ENCODE measurements at places on chromosomes 11 and 22.
A peak's percentile ranks its signal among the peaks of the same experiment; 100 is the strongest.

DNA sequence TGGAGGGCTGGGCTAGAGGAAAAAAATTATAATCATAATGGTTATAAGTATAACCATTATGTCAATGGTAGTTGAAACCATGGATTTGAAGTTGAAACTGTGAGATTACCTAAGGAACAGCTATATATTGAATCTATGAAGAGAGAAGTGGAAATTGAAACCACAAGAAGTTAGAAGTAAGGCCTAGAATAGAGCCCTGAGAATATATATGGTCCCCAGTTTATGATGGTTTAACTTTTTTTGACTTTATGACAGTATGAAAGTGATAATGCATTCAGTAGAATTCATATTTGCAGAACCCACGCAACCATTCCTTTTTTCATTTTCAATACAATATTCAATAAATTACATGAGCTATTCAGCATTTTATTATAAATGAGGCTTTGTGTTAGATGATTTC, 15.0 kb downstream of the AASDHPPT start:
- no peak for DNase-seq

- peak; percentile 25 for DNase-seq
Measured at GRCh38 chr22:37896181-37896592, 9.9 kb upstream of the MICALL1 start.

GRCh38 chr11:27084518-27084917, 43.9 kb downstream of the BBOX1 start:
- no peak for DNase-seq

GRCh38 chr11:120718171-120718570, 206.6 kb downstream of the GRIK4 start:
- DNase-seq = no peak

GRCh38 chr11:86138958-86139357, 70.1 kb upstream of the PICALM start:
- peak; percentile 26 for DNase-seq

GRCh38 chr11:129090056-129090455, 102.1 kb downstream of the ARHGAP32 start:
- no peak for DNase-seq

GRCh38 chr11:41237382-41237781, 222.1 kb downstream of the LRRC4C start:
- DNase-seq = no peak

- DNase-seq = no peak
Measured at GRCh38 chr11:125902277-125902926, 604 bp downstream of the PUS3 start.

GRCh38 chr11:123564221-123564620, 90.2 kb downstream of the SCN3B start:
- DNase-seq = no peak

GRCh38 chr11:126879516-126879915, 121.1 kb downstream of the KIRREL3 start:
- DNase-seq = no peak

DNA sequence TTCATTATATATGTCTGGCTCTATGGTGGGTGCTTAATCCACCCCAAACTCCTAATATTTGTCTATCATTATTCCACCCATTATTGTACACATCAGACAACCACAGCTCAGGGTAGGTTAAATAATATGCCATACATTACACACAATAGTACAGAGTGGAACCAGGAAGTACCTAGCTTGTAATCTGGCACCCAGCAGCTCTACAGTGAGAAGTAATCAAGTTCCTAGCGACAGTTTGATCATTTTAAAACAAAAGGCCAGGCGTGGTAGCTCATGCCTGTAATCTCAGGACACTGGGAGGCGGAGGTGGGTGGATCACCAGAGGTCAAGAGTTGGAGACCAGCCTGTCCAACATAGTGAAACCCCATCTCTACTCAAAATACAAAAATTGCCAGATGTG, 141.0 kb downstream of the LARGE1 start:
- DNase-seq = no peak

DNA sequence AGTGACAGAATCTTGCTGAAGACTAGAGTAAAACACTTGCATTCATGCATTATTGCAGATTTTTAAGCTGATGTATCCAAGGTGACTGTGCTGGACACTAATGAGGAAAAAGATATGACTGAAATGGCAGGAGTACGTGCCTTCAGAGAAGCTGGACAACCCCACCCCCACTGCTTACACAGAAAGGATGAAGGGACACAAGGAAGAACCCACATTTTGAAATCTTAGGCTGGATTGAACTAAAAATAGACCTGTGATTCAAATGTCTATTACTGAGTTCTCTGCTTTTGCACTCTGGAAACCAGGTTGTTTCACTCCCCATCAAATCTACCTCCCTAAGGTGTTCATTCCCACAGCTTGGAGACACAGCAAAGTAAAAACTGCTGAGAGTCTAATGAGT, 117.1 kb downstream of the KCNC1 start:
- DNase-seq = no peak

DNA sequence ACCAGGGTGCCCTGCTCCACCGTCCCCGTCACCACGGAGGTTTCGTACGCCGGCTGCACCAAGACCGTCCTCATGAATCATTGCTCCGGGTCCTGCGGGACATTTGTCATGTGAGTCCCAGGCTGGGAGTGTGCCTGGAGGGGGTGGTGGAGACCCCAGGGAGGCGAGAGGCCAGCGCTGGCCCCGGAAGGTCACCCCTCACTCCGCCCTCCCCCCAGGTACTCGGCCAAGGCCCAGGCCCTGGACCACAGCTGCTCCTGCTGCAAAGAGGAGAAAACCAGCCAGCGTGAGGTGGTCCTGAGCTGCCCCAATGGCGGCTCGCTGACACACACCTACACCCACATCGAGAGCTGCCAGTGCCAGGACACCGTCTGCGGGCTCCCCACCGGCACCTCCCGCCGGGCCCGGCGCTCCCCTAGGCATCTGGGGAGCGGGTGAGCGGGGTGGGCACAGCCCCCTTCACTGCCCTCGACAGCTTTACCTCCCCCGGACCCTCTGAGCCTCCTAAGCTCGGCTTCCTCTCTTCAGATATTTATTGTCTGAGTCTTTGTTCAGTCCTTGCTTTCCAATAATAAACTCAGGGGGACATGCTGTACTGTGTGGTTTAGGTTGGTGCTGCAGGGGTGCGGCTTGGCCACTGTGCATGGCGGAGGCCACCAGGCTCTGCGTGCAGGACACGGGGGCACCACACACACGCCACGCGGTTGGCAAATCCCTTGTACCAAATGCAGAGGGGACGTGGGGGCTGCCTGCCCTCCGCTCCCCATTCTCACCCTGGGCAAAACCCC, 35.4 kb downstream of the MUC2 start:
- DNase-seq = no peak

DNA sequence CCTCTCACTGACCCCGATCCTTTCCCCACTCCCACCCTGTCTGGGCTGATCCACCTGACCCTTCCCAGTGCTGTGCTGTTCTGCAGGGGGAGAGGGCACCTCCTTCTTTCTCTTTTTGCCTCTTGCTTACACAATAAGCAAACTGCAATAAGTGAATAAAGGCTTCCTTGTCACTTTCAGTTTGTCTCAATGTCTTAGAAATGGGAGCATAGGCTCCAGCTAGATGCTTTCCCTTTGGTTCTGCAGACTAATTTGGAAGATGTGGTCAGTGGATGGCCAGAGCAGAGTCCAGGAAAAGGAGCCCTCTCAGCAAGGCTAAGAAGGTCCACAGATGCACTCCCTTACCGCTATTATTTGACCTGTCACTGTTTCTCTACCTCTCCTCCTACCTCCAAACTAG, 9.4 kb downstream of the OR8B12 start:
- DNase-seq = no peak

DNA sequence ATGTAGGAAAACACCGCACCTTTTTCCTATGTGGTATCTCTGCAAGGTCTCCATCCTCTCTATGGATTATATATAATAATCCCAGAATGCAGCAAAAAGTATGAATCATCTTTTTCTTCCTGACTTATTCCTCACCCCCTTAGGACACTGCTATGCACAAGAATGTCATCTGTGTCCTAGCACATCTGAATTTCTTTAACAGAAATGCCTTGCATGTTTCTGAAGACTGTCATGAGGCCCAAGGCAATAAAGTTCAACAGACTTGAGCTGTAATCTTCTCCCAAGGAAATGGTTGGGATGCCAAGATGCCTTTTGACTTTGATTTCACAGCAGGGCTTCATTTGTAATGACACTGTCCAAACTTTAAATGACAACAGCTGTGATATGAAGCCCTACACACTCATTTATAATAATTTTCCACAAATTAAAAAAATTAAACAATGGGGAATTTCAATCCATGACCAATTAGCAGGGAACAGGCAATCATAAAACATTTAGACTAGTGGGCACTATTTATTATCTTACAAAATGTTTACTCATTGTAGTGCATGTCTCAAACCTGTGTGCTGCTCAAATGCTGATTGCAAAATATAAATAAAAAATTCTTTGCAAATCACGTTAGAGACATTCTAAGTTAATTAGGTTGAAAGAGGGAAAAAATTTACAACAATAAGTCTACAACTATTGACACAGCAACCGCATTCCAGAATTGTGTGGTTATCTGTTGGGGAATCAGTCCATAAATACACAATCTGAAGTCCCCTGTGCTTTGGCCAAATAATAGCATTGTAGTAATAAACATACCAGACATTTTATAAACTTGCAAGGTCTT, 242.3 kb downstream of the SWAP70 start:
- DNase-seq = no peak

DNA sequence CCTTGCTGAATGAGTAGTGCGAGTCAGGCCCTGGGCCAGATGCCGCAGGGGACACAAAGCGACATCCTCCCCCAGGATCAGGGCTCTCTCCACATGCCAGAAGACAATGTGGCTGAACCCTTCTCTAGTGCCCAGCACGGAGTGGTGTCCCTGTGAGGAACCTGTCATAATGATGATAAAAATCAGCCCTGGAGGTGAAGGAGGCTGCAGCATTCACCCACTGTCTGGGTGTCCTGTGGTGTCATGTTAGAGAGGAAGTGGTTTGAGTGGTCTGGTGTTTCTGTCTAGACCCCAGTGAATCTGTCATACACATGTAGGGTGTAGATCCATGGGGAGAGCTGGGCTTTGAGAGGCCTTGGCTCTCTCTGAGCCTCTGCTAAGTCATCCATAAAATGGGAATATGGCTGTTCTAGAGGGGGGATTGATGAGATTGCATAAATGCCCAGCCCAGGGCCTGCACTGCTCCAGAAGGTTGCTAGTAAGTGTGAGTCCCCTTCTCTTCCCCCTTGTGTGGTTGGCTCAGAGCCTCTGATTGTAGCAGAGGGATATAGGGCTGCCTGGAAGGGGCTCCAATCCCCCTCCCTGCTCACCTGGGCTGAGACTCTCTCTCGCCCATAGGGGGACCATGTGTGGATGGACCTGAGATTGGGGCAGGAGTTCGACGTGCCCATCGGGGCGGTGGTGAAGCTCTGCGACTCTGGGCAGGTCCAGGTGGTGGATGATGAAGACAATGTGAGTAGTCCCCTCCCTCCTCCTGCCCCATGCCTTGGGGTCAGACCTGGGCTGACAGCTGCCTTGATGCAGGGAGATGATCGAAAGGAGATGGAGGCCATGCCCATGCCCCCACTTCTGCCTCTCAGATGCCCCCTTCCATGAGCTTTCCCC, 14.3 kb downstream of the MYO7A start:
- DNase-seq = no peak

GRCh38 chr11:14981507-14981906, 9.4 kb upstream of the CALCA start:
- DNase-seq = no peak

DNA sequence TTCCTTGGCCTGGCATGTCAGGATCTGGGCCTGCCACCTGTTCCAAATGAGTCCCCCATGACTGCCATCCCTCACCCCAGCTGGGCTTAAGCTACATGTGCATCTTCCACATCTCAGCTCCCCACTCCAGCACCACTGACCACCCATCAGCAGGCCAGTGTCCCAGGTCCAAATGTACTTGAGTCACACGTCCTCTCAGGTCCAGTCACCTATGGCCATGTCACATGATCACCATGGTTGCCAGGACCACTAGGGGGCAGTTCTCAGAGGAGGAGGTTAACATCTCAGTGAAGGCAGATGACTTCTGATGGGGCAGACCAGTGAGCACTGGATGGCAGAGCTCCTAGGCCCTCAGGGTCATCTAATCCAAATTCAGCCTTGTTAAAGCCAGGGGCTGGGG, 41.9 kb upstream of the WNT11 start:
- peak; percentile 15 for DNase-seq

DNA sequence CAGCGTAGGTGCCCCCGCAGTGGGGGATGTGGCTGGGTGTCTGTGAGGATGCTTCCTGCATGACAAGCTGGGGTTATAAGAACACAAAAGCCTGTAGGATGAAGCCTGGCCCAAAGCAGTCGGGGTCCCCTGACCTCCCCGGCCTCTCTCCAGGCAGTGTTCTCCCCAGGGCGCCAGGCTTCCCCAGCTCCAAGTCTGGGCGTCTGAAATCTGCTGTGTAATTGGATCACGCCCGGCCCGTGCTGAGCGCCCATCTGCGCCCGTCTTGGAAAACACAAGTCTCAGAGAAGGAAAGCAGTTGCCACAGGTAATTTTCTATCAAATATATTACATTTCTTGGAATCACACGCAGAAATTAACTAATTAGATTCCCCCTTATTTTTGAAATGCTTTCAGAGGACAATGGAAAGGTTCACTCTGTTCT, 233.3 kb downstream of the CTTN start:
- no peak for DNase-seq

GRCh38 chr11:9716275-9717039, 52.6 kb downstream of the SWAP70 start:
- no peak for DNase-seq

GRCh38 chr22:45879552-45879949, 97.4 kb downstream of the WNT7B start:
- no peak for DNase-seq

- no peak for DNase-seq
Measured at GRCh38 chr22:37026325-37026724, 6.8 kb downstream of the MPST start.

GRCh38 chr11:11464555-11464954, 111.5 kb upstream of the CSNK2A3 start:
- no peak for DNase-seq

DNA sequence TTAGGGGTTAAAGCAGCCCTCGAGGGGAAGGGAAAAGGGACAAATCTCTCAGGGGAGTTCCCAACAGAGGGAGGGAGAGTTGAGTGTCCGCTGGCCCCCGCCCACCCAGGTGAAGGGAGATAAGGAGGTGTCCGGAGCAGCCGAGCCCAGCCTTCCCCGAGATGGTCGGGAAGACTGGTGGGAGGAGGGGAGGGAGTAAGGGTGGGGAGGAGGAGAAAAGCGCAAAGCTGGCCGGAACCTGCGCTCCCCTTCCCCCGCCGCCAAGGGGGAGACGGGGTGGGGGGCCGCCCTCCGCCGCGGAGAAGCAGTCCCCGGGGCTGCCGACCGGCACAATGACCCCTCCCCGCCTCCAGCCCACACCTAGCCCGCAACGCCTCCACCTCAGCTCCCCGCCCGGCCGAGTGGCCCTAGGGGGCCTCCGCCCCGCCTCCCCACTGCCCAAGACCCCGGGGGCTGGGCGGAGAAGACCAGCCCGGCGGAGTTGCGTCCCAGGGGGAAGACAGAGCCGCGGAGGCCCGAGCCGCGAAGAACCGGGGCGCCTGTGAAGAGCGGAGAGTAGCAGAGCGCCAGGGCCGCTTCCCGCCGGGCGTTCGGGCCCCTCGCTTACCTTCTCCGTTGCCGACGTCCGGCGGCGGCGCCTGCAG, 479 bp downstream of the RSF1 start:
- peak; percentile 52 for DNase-seq

- DNase-seq = peak; percentile 88
Measured at GRCh38 chr11:64165842-64166635, at the start of gene MACROD1. MACROD1 (minus strand) TSS chr11:64166113; CDS start chr11:64165994, 119 bp downstream.

Measured in activated CD4-positive, alpha-beta T cell treated with anti-CD3 and anti-CD28 coated beads, Interleukin-2, amount 50 U/mL, for 48 hours (primary cell).